ENCODE measurements at places on chromosomes 12 and 14.

GRCh38 chr14:103597623-103598377 lies 31.2 kb upstream of the KLC1 start:
- no peak for DNase-seq

GRCh38 chr12:102021540-102022246 lies 40.1 kb downstream of the WASHC3 start:
- no peak for DNase-seq

DNA sequence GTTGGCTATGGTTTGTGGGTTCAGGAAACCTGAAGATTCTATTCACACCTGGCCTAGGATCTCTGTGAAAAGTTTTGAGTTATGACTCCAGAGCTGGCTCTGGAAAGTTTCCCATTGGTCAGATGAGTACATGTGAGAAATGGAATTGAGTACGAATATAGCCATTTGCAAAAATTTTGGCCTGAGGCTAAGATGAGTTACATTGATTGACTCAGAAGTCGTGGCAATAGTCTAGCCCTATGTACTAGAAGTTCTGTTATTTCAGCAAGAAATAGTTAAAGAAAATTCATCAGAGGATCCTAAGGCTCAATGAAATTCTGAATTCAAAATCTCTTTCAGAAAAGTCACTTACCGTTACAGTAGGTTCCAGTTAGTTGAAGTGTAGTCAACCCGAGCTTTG lies 109.9 kb downstream of the PTCSC3 start:
- no peak for DNase-seq

- no peak for DNase-seq
Measured at GRCh38 chr12:130712346-130713065, 3.6 kb downstream of the RIMBP2 start.

GRCh38 chr14:60721326-60722106 lies 2.6 kb downstream of the SIX4 start:
- DNase-seq = peak; percentile 73

GRCh38 chr12:113840401-113841042 lies 125.6 kb downstream of the RBM19 start:
- no peak for DNase-seq

DNA sequence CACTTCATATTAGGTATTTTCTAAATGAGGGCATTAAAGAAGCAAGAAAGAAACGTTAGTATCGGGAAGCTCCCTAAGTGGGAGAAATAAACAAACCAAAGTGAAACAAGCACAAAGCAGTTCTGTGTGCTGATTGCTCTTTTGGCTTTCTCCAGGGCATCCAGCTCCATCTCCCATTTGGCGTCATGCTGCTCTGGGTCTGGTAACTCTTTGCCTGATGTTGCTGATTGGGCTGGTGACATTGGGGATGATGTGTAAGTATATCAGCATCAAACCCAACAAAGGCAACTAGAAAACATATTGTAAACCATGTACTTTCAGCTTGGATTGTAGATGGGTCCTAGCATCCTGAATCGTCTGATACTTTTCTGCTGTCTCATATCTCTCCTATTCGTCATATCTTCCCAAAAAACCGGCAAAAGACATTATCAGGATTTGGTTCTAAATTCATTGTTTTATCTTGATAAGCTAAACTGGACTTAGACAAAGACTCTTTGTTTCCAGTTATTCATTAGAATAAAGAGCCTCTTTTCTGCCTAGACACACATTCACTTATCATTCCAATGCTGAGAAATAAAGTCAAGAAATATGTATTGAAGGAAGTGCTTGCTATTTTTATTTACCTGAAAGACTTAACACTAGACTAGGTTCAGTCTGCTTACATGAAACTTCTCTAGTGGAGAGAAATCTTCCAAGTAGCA lies 2.4 kb downstream of the CLEC12B start:
- DNase-seq = no peak

GRCh38 chr14:38883127-38883526 lies 219.9 kb downstream of the SEC23A start:
- DNase-seq = no peak

DNA sequence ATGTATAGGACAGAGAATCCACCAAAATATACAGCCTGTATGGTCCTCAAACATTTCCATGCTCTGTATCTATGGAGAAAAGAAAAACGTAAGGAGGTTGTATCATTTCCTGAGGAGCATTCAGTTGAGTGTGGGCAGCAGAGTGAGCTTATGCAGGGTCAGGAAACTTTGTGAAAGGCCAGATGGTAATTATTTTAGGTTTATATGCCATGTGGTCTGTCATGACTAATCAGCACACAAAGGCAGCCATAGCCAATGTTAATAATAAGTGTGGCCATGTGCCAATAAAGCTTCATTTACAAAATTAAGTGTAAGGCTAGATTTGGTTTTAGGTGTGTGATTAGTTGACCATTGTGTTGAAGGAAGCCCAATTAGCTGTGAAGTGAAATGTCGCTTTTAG lies 33.2 kb upstream of the A2M start:
- DNase-seq = no peak

DNA sequence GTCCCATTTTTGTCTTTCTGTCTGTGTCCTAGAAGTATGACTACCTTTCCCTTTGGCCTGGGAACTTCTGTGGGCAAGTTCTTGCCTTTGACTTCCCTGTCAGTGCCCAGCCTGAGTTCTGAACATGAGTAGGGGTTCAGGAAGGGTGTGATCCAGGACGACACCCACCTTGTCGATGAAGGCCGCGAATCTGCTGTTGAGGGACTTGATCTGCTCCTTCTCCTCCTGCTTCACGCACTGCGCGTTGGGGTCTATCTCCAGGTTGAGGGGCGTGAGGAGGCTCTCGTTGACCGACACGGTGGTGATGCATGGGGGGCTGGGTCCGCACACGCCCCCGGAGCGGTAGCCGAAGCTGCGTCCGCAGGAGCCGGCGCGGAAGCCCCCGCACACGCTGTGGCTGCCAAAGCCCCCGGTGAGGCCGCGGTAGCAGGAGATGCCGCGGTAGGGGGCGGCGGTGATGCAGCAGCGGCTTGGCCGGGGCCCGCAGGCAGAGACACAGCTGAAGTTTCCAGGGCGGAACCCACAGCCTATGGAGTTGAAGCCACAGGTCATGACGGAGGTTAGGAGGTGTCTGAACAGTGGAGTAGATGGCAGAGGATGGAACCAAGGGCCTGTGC lies at the start of gene KRT83:
Gene KRT83 (minus strand): TSS at position 615 of the 617 bp plus-strand sequence. CDS start 63 bp downstream, at position 552.
- DNase-seq = no peak

- DNase-seq = no peak
Measured at GRCh38 chr14:21455592-21455911, 371 bp downstream of the CHD8 start.

DNA sequence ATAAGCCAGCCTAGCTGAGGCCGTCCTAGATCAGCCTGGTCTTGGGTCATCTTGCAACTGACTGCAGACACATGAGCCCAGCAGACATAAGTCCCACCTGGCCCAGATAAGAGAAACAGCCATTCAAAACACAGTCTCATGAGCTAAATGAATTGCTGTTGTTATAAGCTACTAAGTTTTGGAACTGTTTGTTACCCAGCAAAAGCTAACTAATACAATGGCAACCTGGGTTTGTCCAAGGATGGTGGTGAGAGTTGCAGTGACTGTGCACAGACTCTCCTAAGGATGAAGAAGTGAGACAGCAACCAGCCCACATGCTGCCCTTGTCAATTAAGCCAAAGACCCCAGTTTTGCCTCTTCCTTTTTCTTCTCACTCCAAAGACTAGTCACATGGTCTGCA lies 22.2 kb upstream of the NUAK1 start:
- no peak for DNase-seq

DNA sequence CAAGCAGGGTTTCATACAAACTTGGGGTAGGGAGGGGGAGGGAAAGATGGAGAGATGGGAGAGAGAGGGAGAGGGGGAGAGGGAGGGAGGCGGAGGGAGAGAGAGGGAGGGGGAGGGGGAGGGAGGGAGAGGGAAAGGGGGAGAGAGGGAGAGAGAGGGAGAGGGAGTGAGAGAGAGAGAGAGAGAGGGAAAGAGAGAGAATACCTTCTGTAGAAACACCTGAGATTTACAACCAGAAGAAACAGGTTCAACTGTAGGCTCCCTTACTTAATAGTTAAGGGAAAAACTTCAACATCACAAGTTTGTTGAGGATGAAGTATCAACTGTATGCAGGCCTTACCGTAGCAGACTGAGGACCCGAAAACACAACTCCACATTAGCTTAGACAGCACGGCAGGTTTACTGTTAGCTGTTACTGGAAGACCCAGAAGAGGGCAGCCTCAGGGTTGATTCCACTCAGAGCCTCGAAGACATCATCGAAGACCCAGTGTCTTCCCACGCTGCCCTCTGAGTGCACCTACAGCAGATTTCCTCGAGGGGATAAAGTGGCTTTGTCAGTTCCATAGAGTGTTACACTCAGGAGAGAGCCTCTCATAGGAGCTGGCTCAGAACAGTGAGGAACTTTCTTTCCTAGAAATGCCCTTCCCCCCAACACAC lies 72.4 kb downstream of the NT5DC3 start:
- DNase-seq = no peak

All from stimulated activated CD8-positive, alpha-beta memory T cell treated with anti-CD3 and anti-CD28 coated beads, Interleukin-12 subunit alpha, Interleukin-12 subunit beta, amount 100 ng/mL, for 4 hours (primary cell).